Smooth muscle cell of the brain vasculature (primary cell): ENCODE measurements at places on chromosomes 5 and 9.

DNA sequence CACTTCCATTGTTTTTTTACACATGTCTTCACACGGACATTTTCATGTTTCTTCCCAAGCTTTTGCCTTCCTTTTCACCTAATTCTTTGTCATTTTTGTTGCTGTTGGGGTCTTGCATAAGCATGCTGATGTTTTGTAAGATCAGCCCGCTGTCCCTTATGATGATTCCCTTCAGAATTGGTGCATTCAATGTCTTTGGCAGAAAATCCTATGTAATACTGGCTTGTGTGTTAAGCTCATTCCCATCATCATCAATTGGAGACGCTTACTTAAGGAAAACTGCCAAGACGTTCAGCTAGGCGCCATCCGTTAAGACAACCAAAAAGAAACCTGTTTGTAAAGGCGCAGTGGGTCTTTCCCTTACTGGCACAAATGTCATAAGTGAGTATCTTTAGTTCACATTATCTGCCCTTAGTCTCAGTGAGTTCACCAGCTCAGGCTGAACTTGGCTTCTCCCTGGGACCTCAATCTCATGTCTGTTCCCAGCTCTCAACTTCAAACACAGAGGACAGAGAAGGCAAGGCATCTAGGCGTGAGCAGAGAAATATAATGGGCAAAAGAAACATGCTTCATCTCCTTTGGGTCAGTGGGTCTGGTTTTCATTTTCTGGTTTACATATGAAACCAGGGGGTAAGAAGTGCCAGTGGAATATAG is 97.9 kb downstream of the EFNA5 start:
- no peak for DNase-seq

- DNase-seq, result no peak
Measured at GRCh38 chr5:32428426-32428825, 16.1 kb downstream of the ZFR start.

DNA sequence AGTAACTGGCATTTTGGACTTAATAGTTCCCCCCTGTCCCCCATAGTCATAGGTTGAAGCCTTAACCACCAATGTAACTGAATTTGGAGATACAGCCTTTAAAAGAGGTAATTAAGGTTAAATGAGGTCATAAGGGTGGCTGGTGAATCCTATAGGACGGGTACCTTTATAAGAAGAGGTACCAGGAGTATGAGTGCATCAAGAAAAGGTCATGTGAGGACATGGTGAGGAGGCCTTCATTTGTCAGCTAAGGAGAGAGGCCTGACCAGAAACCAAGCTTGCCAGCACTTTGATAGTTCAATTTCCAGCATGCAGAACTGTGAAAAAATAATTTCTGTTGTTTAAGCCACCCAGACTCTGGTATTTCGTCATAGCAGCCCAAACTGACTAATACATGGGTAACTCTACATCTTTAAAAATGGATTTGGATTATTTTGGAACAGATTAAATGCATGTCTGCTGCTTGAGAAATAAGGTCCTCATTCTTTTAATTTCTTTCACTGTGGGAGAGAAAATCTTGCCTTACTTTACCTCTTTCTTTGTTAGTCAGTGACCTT is 9.7 kb downstream of the RASA1 start:
- no peak for DNase-seq

DNA sequence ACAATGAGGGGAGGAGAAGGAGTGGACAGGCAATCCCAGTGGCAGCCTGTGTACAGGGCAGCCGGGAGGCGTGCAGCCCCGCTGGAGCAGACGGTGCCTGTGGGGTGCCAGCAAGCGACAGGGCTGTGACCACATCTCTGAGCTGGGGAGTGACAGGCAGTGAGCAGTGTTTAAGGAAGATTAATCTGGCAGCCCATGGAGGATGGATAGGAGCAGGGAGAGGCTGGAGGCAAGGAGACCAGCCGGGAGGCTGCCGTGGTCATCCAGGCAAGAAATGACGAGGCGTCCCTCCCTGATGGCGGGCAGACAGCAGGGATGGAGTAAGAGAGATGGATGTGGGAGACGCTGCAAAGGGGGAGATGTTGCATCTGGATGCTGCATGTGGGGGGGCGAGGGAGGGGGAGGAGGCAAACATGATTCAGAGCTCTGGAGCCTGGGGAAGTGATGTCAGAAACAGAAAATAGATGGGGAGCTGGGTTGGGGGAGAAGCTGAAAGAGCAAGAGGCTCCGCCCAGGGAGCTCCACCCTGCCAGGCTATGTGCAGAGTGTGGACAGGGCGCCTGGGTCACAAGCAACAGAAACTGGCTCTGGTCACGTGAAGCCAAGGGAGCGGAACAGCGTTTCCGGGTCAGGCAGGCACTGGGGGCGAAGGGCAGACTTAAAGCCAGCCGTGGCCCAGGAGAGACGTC is 12.6 kb downstream of the UNC5A start:
- DNase-seq, result no peak

GRCh38 chr5:140733098-140733497 is 32.9 kb downstream of the ZMAT2 start:
- no peak for DNase-seq

GRCh38 chr5:208449-209114 is 9.4 kb downstream of the CCDC127 start:
- DNase-seq, result no peak

DNA sequence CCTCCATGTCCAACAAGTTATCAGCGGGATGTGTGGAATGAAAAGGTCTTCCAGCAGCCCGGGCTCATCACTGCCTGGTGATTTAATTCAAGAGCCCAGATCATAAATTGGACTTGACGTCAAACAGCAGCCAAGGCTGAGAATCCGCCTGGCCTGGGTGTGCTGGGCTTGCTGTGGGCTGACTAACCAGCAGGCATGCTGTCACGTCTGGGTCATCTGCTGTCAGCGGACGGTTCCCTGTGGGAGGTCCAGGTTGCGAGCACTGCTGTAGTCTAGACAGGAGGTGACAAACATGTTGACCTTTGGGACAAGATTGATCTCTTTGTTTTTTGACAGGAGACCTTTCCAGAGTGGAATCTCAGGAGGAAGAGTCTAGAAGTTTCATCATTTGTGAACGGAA is 289.7 kb downstream of the OSTF1 start:
- DNase-seq, result no peak

GRCh38 chr5:57207007-57207653 is 33.3 kb downstream of the GPBP1 start:
- DNase-seq, result no peak

GRCh38 chr5:10860645-10861422 is 99.8 kb upstream of the DAP start:
- DNase-seq, result no peak

DNA sequence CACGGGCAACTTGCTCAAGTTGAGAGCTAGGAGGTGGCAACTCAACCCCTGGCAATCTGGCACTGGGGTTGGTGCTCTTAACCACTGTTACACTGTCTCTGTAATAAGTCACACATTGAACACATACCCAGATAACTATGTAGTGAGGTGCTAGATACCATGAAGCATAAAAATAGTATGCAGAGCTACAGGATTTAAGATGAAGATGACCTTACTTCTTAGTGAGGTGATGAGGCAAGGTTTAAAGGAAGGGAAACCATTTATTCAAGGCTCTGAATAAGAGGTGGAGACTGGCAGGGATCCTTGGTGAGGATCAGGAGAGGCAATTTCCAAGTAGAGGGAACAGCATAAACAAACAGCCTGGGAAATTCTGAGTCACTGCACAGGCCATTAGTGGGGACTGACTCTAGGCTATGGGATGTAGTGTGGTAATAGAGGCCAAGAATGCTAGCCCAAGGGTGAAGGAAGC is 67.6 kb upstream of the NR3C1 start:
- DNase-seq, result no peak

GRCh38 chr5:142320430-142320738 is 4.4 kb downstream of the SPRY4 start:
- DNase-seq, result no peak

GRCh38 chr9:95494022-95494415 is 22.8 kb downstream of the PTCH1 start:
- DNase-seq, result no peak

DNA sequence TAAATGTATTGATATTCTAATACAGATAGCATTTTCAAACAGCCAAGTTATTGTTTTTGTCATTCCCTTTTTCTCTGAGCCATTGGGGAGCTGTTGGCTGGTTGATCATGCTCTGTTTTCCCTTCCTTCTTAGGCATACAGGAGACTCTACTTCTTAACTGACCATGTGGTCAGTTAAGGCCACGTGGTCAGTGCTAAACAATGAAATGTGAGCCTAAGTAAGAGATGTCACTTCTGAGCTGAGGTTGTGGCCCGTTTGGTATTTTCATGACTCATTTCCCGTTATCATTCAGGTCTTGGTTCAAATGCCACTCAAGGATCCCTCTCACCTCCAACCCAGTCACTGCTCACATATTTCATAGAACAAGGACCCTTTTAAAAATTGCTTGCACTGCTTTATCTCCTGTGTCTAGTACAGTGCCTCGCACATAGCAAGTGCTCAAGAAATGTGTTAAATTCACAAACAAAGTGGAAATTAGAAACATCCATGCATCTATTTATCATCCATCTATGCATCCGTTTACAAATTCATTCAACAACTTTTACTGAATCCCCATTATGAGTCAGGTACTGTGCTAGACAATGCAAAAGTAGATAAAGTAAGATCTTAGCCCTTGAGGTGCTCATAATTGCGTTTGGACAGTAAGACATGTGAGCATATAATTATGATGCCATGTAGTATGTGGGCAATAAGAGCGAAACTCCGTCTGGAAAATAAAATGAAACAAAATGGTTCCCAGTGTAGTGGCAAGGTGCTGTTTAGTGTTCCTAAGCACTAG is 50.7 kb downstream of the ARRDC3 start:
- no peak for DNase-seq

DNA sequence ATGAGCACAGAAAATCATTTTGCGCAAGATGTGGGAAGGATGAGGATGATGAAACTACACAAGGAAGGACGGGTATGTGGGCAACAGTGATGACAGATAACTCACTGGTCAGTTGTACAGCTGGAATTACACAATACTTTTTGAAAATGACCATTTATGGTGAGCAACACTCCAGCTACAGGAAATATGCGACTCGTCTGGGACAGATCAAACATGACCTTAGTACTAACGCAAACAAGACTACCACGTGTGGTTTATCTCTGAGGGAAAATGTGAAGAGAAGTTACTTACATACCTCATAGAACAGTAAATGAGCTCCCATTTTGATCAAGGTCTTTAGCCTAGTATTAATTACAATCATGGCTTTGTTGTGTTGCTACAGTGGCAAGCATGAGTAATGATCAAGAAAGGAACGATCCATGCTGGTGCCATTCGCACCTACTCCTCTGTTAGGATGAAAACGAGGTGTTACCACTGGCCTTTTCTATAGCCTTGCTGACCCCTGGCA is 456.9 kb downstream of the BNC2 start:
- no peak for DNase-seq

GRCh38 chr5:110053824-110054223 is 364.1 kb downstream of the MAN2A1 start:
- no peak for DNase-seq

GRCh38 chr9:82410306-82410705 is 421.7 kb downstream of the SPATA31D1 start:
- DNase-seq, result no peak

DNA sequence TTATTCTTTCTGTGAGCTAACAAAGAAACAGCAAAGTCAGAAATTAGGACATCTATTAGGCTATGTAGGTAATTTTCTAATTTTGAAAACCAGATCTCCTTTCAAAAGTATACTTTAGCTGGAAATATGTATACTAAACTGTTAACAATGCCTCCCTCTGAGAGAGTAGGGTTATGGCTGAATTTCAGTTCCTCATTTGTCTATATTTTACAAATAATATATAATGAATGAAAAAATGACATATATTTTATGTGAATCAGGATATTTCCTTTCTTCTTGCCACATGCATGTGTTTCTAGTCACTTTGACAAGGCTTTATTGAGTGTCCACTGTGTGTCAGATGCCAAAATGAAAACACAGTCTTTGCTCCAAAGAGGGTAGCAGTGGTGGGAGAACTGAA is 15.4 kb downstream of the HACD4 start:
- DNase-seq, result no peak

DNA sequence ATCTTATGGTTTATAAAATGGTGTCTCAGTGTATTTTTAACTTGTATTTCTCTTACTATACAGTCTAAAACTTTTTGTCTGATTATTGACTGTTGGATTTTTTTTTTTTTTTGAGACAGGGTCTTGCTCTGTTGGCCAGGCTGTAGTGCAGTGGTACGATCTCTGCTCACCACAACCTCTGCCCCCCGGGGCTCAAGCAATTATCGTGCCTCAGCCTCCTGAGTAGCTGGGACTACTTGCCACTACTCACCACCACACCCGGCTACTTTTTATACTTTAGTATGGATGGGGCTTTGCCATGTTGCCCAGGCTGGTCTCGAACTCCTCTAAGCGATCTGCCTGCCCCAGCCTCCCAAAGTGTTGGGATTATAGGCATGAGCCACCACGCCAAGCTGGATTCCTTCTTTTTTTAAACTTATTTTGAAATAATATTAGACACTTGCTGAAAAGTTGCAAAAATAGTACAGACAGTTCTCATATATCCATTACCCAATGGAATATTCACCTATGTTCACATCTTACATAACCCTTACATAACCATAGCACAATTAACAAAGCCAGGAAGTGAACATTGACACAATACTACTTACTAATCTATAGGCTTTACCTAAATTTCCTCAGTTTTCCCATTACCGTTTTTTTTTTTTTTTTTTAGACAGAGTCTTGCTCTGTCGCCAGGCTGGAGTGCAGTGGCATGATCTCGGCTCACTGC is 47.2 kb downstream of the STOM start:
- no peak for DNase-seq

GRCh38 chr9:20659474-20659967 is 24.5 kb upstream of the FOCAD start:
- no peak for DNase-seq

- no peak for DNase-seq
Measured at GRCh38 chr5:9533096-9533495, 12.8 kb downstream of the SEMA5A start.

DNA sequence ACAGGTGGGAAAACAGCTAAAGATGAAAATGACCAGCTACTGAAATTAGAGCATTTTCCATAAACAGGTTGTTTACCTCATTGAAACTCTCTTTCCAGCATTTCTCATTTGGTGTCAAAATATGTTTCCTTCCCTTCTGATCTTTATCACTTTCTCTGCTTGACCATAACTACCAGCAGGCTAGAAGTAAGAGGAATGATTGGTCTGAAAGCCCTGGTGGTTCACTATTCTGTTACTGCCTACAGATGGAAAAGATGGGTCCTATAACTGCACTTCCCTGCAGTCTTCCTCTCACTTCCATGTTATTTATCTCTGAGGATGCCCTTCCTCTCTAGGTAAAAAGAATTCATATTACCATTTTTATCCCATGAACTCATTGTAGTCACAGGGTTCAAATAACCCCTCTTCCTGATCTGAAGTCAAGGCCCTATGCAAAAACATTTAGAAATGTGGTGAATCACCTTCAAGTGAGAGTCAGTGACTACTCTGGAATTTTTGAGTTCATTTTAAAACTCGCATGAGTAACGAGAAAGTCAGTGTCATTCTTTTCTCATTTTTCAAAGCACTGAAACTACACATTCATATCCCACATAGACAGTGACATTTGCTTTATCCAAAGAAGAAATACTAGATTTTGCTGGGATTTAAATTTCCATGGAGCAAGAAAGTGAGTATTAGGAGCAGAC is 51.7 kb downstream of the ZNF474 start:
- no peak for DNase-seq

GRCh38 chr9:21657966-21658667 is 144.3 kb upstream of the MTAP start:
- DNase-seq, result no peak

- no peak for DNase-seq
Measured at GRCh38 chr5:169635936-169636335, 1.1 kb upstream of the DOCK2 start.

- no peak for DNase-seq
Measured at GRCh38 chr9:122394265-122395125, 23.7 kb downstream of the PTGS1 start.

GRCh38 chr9:98658951-98659351 is 49.8 kb downstream of the GABBR2 start:
- DNase-seq, result no peak
